ENCODE measurements at places on chromosomes 11 and 22. TPM values are rescaled to one million over a fixed set of nuclear protein-coding genes. Genes with fewer than 3 reads are reported as not detected.

The SHANK2 gene
- 7.2 TPM for total RNA-seq

The OSBPL5 gene
- total RNA-seq: 26.4 TPM

The KRTAP5-10 gene
- 0.26 TPM for total RNA-seq

The JRKL gene
- total RNA-seq: 12.1 TPM

The MUC5AC gene
- 0.73 TPM for total RNA-seq

The TESMIN gene
- total RNA-seq: 3.5 TPM

The MEI1 gene
- 0.32 TPM for total RNA-seq

All from motor neuron (in vitro differentiated cells).